ENCODE measurements at places on chromosomes 7 and 10.

- DNase-seq: peak; percentile 83
These were observed 87.7 kb downstream of the ST7 start for GRCh38 chr7:117041007-117041406.

DNA sequence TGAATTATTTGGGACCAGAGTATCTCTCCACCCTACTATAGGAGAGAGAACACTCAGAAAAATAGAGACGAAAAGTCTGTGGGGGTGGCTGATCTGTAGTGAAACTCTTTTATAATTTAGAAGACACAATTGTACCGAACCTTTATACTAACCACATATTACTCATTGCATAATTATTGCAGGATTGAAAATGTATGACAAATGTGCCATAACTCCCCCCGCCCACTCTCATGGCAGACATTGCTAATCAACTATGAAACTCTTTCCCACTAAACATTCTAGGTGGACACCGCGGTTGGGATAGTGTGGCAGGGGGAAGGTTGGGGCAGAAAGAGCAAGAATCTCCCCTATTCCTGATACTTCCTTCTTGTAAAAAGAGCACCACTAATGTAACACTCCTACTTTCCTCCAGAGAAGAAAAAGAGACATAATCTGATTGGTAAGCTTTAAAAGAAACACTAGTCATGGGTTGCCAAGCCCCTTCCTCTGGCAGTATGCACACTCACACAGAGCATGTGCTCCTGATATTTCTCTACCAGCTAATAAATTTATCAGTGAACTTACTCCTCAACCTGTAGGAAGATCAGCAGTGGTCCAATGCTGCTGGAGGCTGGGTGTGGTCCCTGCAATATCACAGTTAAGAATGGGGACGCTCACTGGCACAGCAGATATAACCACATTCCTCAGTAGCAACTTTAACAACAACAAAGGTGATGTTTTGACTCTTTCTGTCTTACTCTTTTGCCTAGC, 18.7 kb upstream of the ARID5B start:
- peak; percentile 76 for DNase-seq

GRCh38 chr7:136391371-136391770, 414.2 kb upstream of the MTPN start:
- no peak for DNase-seq

GRCh38 chr10:54434782-54435181, 366.2 kb downstream of the PCDH15 start:
- DNase-seq: no peak

DNA sequence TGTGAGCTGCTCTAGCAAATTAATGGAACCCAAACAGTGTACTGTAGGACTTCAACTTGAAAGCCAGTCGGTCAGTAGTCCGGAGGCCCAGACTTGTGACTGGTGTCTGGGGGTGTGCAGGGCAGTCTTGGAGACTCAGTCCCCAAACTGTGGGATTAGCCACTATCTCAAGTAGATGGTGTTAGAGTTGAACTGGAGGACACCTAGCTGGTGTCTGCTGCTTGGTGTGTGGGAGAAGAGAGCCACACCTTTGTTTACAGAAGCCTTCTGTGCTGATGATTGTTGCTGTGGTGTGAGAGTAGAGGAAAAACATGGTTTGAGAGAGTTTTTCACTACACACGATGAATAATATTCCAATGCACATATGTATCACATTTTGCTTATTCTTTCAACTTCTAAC, 47.4 kb downstream of the CUL2 start:
- no peak for DNase-seq

- DNase-seq: peak; percentile 83
These were observed 212.4 kb upstream of the YAE1 start for GRCh38 chr7:39353615-39354376.

GRCh38 chr7:117986645-117987269, 113.5 kb upstream of the CTTNBP2 start:
- no peak for DNase-seq

- DNase-seq: no peak
These were observed 32.3 kb downstream of the PPIF start for GRCh38 chr10:79379512-79380124.

GRCh38 chr10:28768227-28768626, 90.9 kb downstream of the BAMBI start:
- no peak for DNase-seq

DNA sequence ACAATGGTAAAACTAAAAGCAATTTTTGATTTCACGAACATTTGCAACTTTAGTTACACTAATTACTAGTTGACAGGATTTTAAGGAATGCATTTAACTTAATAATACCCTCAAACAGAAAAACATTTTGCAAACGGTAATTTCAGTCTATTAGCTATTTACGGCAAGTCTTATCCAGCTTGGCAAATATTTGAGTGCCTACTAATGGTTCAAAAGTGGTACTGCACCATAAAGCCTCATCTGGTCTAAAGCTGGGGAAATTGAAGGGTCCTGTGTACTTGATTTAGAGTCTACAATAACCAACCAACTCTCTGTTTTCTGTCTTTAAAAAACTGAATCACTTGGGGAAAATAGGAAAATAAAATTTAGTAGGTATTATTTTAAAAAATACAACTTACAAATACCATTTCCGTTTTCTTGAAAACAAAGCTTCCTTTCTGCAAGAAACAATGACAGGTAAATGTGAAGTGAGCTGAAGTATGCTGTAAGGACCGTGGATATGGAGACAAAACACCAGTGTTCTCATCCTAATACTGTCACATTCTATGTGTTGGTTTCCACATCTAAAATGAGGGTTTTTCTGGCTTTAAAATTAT, 142.3 kb downstream of the VPS50 start:
- DNase-seq: peak; percentile 50

DNA sequence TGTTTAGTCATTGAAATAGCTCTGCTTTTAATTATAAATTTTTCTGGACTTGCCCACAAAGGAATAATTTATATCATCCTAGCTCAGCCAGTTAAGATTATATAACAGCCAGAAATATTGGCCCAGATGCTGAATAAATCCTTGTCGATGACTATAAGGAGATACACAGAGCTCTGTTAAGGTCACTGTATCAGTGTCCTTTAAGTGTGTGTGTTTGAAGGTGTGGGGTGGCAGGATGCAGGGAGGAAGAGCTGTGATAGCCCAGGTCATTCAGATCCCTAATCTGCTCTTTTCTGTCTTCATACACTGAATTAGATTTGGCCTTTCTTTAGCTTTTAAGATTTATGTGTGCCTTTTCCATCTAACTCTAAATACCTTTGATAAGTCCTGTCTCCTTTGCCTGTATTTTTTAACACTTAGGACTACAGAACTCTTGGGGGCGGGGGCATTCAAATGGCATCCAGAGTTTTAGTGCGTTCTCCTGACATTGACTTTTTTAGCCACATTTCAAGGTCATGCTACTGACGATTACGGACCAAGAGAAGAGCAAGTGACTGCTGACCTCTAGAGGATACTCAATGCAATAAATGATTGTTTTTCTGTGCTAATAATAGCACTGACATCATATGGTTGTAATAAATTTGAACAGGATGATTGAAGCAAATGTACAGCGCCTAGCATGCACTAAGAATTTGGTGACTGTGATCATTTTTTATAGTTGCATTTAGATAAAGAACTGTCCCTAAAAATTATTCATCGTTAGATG, 172.3 kb downstream of the CACNB2 start:
- DNase-seq: peak; percentile 54

- DNase-seq: no peak
These were observed 92.9 kb upstream of the ADAM12 start for GRCh38 chr10:126481181-126481580.

DNA sequence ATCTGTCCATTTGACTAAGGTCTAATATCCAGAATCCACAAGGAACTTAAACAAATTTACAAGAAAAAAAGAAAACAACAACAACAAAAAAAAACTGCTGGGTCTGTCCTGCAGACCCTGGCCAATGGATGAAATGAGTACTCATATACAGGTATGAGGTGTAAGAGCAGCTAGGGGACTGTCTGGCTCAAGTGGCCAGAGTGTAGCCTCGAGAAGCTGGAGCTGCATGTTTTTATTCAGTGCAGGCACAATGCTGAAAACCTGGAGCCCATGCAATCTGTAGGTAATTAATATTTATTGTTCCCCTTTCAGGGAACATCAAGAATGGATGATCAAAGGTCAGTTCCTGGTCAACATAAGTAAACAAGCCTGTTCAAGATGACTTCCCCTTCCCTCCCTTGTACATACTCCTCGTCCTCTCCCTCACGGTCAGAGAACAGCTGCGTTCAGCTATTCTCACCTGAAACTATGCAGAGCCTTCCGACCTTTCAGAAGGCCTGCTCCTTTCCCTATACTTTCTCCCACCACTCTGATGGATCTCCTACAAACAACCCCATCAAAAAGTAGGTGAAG, 15.5 kb downstream of the CYP2C19 start:
- no peak for DNase-seq

GRCh38 chr7:137282043-137282442, 61.5 kb downstream of the PTN start:
- peak; percentile 22 for DNase-seq

DNA sequence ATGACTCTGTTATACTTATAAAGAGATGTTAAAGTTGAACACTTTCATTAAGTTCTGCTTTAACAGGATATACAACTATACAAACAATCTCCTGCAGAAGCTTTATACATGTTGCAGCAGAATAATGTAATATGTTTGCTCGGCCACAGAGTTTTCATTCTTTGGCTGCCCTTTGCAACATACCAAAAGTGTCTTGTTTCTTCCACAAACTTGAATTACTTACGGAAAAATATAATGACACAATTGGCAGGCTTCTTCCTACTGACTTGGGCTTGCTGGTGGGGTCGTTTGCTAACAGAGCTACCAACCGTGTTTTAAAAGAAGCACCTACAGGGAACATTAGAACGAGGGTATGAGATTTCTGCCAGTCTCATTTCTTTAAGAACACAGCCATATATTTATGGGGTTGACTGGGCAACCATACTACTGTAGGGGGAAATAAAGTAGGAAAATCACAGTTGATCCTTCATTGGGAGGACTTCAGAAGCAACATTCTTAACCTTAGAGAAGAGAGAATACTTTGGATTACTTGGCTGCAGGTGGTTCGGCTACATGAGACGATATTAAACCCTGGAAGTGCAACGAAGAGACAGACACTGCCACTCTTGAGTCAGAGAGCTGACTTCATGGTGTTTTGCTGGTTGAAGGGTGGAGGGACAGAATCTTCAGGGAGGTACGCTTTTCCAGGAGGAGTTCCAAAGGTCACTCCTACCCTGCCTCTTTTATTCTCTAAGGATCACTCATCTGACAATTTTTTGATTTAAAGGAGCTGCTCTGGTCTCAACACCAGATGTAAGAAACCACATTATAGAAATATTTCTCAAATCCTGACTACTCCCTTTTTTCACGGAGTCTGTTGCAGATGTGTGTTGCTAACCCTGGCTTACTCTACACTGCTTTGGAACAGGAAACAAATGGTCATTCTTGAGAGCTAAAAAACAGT, 123.9 kb downstream of the SEMA3C start:
- DNase-seq: no peak

- peak; percentile 93 for DNase-seq
These were observed 296.5 kb upstream of the PITRM1 start for GRCh38 chr10:3468919-3469638.

DNA sequence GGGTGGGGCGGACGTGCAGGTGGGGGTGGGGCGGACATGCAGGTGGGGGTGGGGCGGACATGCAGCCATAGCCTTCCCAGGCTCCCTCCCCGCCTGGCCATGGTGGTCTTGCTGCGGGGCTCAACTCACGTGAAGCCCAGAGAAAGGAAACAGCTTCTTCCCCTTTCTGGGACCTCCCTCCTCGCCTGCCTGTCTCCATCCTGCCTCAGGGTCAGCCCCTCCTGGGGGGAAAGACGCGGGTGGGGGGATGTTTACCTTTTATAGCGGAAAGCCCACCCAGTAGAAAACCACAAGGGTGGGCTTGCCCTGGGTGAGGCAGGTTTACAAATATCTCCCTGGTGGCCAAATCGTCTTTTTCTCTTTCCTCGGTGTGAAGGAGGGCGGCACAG, 520.0 kb downstream of the GLRX3 start:
- no peak for DNase-seq

GRCh38 chr10:71837098-71837827, 13.8 kb downstream of the PSAP start:
- peak; percentile 31 for DNase-seq

- no peak for DNase-seq
These were observed 6.0 kb downstream of the GSTK1 start for GRCh38 chr7:143269251-143269650.

GRCh38 chr7:82156168-82156567, 287.4 kb downstream of the CACNA2D1 start:
- no peak for DNase-seq

- DNase-seq: peak; percentile 28
These were observed 119.5 kb downstream of the AOAH start for GRCh38 chr7:36604806-36605205.

- no peak for DNase-seq
These were observed 59.6 kb downstream of the FRMPD2 start for GRCh38 chr10:48214716-48215485.

GRCh38 chr10:92822060-92822634, 26.2 kb upstream of the EXOC6 start:
- peak; percentile 90 for DNase-seq

- DNase-seq: no peak
These were observed 65.5 kb downstream of the FAM53B start for GRCh38 chr10:124678557-124679240.

DNA sequence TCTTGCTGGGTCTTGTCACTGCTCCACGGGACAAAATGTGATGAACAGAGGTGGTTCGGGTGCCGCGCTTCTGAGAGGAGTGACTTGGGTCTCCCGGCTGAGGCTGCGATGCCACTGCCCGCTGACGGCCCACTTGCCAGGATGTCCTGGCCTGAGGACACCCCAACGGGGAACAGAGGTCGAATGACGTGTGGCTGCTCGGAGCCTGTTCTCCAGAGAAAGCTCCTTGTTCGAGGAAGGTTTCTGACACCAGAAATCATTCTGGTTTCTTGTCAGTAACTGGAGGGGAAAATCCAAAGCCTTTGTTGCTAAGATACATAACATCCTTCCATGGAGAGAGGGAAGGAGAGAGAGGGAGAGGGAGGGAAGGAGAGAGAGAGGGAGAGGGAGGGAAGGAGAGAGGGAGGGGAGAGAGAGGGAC, 236.4 kb downstream of the WDR37 start:
- DNase-seq: peak; percentile 52

GRCh38 chr7:26070290-26070689, 81.7 kb upstream of the NFE2L3 start:
- no peak for DNase-seq

GRCh38 chr7:7789551-7789988, 71.2 kb upstream of the RPA3 start:
- DNase-seq: no peak

GRCh38 chr10:78224602-78225001, 190.9 kb downstream of the RPS24 start:
- peak; percentile 66 for DNase-seq

DNA sequence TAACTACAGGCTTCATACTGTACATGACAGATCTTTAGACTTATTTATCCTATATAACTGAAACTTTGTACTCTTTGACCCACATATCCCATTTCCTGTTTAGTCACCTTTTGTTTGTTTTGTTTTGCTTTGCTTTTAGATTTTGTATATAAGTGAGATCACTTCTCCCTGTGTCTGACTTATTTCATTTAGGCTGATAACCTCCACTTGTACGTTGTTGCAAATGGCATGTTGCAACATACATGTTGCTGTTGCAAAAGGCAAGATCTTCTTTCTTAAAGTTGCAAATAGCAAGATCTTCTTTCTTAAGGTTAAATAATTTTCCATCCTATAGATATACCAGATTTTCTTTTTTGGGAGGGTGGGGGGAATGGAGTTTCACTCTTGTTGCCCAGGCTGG, 341.5 kb downstream of the OTUD1 start:
- no peak for DNase-seq

All from fibroblast of skin of back (primary cell).